Body of pancreas (tissue), 4 donors: ENCODE measurements at places on chromosomes 2 and 18. TPM values are rescaled to one million over a fixed set of nuclear protein-coding genes. Genes with fewer than 3 reads are reported as not detected.

- no peak for DNase-seq
These were observed 56.9 kb downstream of the WDR75 start for GRCh38 chr2:189498205-189498604.

DNA sequence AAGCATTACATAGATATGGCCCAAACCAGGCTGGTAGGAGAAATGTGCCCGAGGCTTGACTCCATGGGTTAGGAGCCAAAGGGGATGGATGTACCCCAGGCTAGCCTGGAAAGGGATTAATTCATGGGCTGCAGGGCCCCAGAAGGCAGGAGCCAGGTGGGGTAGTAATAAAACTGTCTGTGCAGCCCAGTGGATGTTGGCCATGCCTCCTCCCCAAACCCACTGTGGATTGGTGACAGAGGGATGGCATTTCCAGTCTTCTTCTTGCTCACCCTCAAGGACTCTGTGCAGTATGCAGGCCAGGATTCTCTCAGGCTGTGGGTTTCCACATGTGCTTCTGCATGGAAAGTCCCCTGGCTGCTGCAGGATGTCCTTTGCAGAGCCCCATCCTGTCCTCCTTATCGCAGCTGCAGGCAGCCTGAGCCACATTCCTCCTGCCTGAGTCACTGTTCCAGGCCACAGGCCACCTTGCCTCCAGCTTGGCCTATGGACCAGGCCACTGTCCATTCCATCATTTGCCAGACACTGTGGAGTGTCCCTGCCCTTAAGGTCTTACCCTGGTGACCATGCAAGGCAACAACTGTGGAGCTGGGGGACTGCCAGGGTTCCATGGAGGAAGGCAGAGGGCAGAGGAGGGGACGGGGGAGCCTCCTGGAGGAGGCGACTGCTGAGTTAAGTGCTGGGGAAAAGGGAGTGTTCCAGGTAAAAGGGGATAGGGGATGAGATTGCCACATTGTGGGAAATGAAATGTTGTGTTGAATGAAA lies 38.9 kb downstream of the INO80C start:
- DNase-seq: peak; percentile 51

- DNase-seq: no peak
These were observed 17.6 kb downstream of the MXD1 start for GRCh38 chr2:69932596-69932922.

DNA sequence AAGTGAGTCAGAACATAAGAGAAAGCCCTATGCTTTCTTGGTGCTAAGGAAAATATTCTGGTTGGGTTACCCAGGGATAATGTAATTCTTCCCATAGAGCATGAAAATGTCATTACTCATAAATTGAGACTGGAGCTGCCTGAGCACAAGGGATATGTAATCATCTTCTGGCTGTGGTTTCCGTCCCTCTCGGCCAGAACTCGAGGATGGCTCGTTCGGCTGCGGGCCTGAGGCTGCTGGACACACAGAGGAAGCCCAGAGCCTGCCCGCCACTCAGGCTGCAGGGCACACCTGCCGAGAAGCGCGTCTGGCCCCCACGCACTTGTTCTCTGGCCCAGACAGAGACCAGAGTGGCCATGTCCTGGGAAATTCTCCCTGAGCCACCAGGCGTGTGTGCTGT lies 104.9 kb downstream of the ASAP2 start:
- DNase-seq: peak; percentile 22

DNA sequence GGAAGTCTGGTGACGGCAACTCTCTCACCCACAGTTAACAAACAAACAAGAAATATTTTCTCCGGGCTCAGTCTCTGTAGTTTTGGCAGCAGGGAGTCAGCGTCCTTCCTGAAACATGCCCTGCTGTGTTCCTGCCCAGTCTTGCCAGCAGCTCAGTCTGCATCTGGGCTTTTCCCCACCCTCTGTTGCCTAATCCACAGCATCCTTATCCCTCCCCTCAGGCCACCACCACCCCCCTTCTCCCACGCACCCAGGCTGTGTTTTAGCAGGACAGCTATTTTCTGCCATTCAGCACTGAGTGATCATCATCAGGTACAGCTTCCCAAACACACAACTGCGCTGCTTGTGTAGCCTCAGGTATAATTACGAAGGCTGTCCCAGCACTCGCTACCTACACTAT lies 168.2 kb downstream of the DPP10 start:
- no peak for DNase-seq

GRCh38 chr2:26122630-26123029 lies 50.3 kb upstream of the GAREM2 start:
- DNase-seq: no peak

DNA sequence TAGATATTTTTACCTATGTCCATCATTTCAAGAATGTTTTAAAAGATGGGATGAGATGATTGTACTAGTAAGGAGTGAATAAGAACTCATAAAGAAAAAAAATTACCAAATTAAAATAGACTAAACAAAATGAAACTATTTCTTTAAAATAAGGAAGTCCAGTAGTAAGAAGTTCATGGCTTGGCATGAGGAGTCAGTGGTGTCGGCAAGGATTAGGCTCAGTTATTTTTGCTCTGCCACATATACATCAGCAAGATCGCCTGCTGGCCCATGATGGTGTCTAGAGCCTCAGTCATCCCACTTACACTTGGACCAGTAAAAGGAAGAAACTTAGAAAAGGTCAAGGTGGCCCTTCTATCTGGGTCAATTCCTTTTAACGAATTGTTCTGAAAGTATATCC lies 300.9 kb upstream of the SLC8A1 start:
- no peak for DNase-seq

- no peak for DNase-seq
These were observed 137.6 kb upstream of the FN1 start for GRCh38 chr2:215573496-215573895.

DNA sequence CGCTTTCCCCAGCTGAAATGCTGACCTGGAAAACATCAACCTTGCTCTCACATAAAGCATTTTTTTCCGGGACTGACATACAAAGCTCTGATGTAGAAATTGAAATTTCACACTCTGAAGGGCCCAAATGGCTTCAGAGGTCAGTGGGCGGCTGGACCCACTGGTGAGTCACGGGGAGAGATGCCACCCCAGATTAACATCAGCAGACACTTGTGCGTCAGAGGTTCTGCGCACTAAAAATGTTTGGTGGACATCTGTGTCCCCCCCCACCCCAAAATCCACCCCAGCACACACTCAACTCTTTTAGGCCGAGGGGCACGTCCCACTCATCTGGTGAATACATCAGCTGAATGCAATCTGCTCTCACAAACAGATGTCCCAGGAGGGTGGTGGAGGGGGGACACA lies 208.9 kb downstream of the ASB1 start:
- no peak for DNase-seq

- DNase-seq: no peak
These were observed 11.8 kb downstream of the ALS2 start for GRCh38 chr2:201768918-201769317.

- DNase-seq: no peak
These were observed 49.3 kb upstream of the AP1S3 start for GRCh38 chr2:223886726-223887125.

GRCh38 chr2:224690868-224691267 lies 25.3 kb downstream of the CCDC195 start:
- no peak for DNase-seq

- no peak for DNase-seq
These were observed 116.6 kb upstream of the PELI1 start for GRCh38 chr2:64260817-64261216.

DNA sequence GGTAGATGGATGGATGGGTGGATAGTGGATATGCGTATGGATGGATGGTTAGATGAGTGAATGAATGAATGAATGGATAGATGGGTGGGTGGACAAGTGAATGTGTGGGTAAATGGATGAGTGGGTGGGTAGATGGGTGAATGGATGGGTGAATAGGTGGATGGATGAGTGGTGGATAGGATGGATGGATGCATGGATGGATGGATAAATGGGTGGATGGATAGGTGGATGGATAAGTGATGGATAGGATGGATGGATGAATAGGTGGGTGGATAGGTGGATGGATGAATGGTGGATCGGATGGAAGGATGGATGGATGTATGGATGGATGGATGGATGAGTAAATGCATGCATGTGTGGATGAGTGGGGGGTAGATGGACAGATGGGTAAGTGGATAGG lies 169.3 kb downstream of the ACKR3 start:
- no peak for DNase-seq

- DNase-seq: no peak
These were observed 19.8 kb upstream of the TXNDC2 start for GRCh38 chr18:9865764-9866490.

GRCh38 chr18:79395308-79395640 lies 456 bp upstream of the NFATC1 start:
- DNase-seq: no peak

GRCh38 chr2:57862153-57862552 lies 184.5 kb upstream of the VRK2 start:
- DNase-seq: no peak

- no peak for DNase-seq
These were observed 1676.4 kb upstream of the SLC39A10 start for GRCh38 chr2:193980599-193980998.

DNA sequence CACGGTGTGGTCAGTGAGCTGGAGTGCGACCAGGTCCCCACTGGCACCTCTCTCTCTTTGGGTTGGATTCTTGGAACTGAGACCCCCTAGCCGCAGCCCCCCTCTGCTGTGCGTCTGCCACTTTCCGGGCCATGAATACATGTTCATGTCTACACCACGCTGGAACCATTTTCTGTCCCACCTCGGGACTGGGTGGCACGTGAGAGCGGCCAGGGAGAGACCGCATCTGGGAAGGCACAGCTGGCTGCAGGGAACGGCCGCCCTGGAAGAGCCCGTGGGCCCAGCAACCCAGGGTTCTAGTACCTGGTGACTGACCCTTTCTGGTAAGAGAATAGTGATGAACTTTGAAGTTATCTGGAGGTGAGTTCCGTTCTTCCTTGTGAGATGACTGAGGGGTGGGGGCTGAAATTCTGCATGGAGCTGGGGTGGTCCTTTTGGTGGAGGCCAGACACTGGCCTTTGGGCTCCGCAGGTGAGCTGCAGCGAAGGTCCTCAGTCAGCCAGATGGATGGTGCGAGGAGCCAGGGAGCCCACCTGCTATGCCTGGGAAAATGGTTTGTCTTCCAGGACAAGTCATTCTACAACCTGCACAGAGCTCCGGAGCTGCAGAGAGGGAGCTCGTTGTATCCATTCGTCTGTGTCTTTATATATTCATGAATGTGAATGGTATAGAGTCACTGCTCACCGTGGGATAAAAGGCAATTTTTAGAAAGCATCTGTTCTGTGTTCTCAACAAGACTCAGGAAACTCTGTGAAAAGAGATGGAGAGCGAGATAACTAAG lies 223.5 kb downstream of the NDUFA10 start:
- no peak for DNase-seq

- DNase-seq: no peak
These were observed 123.1 kb upstream of the HDAC4 start for GRCh38 chr2:239523954-239524330.

- DNase-seq: no peak
These were observed 154.3 kb upstream of the FN1 start for GRCh38 chr2:215590010-215590745.

DNA sequence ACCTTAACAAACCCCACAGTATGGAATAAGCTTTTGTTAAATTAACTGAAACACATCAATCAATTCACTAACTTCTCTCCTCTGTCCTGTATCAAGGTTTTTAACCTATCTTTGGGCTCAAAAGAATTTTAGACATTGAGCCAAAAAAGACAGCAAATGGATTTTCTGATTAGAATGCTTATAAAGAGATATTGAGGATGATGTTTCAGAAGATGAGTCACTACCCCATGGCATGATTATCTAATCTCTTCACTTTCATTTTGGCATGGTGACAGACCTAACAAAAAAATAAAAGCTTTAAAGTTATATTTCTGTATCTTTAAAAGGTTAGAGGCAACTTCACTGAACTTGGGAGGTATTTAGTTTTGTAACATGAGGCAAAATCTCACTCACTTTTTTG lies 55.5 kb downstream of the SGPP2 start:
- DNase-seq: no peak

- DNase-seq: peak; percentile 71
These were observed 3.7 kb downstream of the HDAC4 start for GRCh38 chr2:239396881-239397681.

DNA sequence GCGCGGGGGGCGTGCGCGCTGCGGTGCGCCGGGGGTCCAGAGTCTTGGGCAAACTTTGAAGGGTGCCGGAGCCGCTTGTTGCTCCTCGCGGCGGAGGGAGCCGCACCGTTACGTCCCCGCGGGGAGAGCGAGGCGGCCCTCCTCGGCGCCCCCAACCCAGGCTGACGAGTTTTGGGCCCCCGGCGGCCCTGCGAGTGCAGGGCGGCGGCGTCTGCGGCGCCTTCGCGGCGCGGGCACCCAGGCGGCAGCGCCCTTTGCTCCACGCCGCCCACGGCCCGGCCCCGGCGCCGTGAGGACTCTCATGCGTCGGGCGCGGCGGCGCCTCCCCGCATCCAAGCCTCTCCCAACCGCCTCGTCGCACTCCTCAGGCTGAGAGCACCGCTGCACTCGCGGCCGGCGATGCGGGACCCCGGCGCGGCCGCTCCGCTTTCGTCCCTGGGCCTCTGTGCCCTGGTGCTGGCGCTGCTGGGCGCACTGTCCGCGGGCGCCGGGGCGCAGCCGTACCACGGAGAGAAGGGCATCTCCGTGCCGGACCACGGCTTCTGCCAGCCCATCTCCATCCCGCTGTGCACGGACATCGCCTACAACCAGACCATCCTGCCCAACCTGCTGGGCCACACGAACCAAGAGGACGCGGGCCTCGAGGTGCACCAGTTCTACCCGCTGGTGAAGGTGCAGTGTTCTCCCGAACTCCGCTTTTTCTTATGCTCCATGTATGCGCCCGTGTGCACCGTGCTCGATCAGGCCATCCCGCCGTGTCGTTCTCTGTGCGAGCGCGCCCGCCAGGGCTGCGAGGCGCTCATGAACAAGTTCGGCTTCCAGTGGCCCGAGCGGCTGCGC lies 814 bp downstream of the FZD7 start:
- no peak for DNase-seq

DNA sequence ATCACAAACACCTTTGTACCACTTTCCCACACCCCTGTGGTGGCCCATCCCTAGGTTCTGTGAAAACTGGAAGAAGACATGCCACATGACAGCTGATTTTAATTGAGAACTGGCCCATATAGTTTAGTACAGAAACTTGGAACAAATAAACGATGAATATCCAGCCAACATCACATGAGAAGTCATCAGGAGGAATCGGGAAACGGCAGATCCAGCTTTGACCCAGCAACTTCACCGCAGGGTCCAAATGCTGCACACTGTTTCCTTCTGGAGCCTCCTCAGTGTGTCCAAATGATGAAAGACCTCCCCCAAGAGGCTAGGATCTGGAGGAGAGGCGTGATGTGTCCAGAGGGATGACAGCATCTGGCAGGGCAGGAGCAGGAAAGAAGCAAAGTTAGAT lies 75.5 kb downstream of the COPS8 start:
- peak; percentile 20 for DNase-seq

LYG2 gene
- not detected for total RNA-seq

GPR45 gene
- total RNA-seq: not detected

FBLN7 gene
- 1.3 TPM for total RNA-seq

TPO gene
- total RNA-seq: 1.0 TPM

HAAO gene
- 30.3 TPM for total RNA-seq

GRB14 gene
- total RNA-seq: 22.7 TPM

ARMC9 gene
- total RNA-seq: 6.9 TPM
